HuH-7.5 (cell line): ENCODE measurements at places on chromosomes 4 and X.

DNA sequence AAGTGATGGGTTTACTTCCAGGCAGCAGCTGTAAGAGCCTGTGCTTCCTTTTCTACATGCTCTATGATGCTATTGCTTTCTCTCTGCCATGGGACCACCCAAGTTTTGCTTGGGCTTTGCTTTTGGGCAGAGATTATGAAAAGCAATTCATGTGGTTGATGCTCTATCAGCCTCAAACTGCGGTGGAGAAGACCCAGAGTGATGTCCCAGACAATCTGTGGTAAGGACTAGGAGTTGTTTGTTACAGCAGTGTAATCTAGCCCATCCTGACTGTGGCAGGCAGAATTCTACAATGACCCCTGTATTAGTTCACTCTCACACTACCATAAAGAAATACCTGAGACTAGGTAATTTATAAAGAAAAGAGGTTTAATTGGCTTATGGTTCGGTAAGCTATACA is 9.2 kb upstream of the CYTL1 start:
- DNase-seq: no peak

DNA sequence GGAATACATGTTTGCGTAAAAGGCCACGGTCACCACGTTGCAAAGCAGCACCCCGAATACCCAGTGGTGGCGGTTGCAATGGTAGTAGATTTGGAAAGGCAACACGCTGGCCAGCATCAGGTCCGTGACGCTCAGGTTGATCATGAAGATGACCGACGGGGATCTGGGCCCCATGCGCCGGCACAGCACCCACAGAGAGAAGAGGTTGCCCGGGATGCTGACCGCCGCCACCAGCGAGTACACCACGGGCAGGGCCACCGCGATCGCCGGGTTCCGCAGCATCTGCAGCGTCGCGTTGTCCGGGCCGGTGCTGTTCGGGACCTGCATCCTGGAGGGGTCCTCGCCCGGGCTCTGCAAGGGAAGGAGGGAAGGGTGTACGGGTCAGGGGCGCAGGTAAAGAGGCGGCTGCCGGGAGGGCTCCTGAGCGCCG is 13.5 kb upstream of the ASMTL start:
- no peak for DNase-seq

GRCh38 chr4:108209489-108209888 is 40.8 kb upstream of the LEF1 start:
- DNase-seq: no peak

DNA sequence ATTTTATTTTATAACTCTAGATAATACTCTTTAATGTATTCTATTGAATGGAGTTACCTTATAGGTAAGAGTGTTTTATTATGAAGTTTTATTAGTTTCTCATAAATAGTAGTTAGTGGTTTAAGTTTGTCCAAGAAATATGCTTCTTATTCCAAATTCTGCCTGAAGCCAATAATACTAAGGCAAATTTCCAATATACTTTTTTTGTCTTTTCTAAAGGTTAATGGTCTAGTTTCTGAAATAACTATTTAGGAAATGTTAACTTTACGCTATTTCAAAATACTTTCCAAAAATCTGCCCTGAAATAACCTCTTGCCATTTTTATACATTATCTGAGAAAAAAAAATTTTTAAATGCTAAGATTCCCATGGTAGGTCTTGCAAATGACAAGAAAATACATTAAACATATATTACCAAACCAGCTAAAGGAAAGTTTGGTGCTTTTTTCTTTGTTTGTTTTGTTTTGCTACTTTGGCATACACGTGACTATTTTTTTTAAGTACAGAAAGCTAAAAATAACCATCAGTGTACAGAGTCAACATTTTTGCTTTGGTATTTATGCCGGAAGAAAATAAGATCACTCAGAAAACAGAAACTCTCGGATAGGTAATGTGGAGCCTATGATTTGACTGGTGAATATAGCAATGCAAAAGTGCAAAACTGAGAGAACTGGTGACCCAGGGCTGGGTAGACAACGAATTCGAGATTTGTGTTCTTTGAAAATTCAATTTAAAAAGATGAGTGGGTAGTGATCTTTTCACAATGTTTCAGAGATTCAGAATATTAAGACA is 29.8 kb downstream of the PCDH18 start:
- DNase-seq: no peak

- DNase-seq: no peak
These were observed 172.7 kb upstream of the TBC1D9 start for GRCh38 chr4:140928880-140929279.

- no peak for DNase-seq
These were observed 695 bp downstream of the SHROOM3 start for GRCh38 chr4:76435528-76436319.

GRCh38 chr4:101355767-101356702 is 8.7 kb upstream of the PPP3CA start:
- no peak for DNase-seq

- DNase-seq: no peak
These were observed 98.0 kb downstream of the CLCN4 start for GRCh38 chrX:10254739-10255138.

DNA sequence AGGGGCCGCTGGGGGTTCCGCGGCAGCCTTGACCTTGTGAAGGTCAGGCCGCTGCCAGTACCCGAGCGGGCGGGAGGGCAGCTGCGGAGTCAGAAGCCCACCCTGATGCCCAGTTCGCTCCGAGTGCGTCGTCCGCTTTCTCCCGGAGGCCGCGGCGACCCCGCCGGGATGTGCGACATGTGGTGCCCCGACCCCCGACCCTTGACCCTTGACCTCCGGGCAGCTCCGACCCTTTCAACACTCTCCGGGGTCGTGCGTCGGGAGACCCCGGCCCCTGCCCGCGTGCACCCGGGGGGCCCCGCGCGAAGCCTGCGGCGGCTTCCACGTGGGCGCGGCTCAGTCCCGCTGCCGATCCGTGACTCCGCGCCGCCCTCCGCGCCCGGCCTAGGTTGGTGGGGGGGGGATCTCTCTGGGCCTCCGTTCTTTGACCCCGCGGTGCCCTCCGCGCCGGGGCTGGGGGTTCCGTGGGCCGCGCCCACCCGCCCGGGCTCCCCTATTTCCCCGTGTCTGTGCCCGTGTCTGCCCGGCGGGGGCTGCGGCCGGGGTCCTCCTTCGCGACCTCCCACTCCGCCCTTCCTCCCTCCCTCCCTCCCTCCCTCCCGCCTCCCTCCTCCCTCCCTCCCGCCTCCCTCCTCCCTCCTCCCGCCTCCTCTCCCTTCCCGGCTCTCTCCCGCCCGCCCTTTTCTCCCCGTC is 609 bp upstream of the SLC25A6 start:
- DNase-seq: peak; percentile 30

DNA sequence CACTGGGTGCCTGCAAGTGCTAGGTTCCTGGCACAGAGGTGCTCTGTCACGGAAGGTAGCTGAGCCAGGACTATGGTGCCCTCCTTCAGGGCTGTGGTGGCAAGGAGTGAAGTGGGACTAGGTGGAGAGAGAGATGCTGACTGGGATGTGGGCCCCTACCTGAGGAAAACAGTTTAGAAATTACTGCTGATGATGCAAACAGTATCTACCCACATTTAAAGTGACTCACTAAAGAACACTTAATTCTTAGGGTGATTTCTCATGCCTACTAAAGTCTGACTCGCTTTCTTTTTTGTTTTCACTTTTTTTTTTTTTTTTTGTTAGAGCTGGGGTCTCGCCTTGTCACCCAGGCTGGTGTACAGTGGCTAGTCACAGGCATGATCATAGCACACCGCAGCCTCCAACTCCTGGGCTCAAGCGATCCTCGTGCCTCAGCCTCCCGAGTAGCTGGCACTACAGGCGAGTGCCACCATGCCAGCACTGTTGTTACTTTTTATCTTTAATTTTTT is 3.1 kb downstream of the ZNF185 start:
- DNase-seq: no peak

DNA sequence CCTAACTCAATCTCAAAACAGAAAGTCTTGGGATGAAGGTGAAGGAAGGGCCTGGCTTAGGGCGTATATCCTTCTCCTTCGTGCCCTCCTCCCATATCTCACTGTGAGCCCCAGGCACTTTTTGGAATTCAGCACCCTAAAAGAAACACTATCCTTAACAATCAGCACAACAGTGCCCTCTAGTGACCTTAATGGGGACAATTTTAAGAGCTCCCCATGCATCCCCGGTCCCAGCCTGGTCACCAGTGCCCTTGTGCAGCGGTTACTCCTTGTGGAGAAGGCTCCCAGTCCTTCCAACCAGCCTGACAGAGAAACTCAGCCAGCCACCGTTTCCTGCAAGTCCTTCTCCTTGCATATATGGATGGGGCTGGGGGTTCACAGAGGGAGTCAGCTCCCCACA is 4.2 kb downstream of the PAK3 start:
- peak; percentile 32 for DNase-seq

DNA sequence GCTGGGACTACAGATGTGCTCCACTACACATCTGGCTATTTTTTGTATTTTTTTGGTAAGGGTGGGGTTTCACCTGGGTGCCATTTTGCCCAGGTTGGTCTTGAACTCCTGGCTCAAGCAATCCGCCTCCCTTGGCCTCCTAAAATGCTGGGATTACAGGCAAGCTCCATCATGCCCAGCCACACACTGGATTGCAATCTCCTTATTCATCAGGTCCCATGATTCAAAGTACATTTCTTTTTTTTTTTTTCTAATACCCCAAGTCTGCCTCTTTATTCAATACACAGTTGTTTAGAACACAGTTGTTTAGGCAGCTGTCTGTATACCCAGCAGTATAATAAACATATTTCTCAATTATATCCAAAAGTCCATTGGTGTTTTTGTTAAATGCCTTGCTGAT is 130.3 kb upstream of the ARSJ start:
- no peak for DNase-seq

- DNase-seq: no peak
These were observed 148.2 kb downstream of the COMMD8 start for GRCh38 chr4:47315346-47315745.

DNA sequence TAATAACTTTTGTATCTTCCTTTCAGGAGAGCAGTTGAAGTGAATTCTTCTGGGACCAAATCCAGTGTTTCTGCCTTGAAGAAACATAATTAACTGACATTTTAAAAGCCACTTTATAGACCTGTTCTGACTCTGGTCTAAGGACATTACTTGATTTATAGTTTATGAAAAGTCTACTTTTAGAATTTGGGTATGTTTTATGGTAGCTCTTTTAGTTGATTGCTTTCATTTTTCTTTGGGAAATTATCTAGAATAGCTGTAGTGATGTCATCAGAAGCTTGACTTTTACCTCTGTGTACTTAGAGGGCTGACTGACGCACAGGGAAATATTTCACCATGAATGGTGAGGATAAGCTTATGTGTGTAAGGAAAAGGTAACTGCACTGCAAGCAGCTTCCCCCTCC is 131.8 kb upstream of the LIMCH1 start:
- no peak for DNase-seq

GRCh38 chrX:54087661-54088060 is 43.4 kb upstream of the PHF8 start:
- DNase-seq: no peak

DNA sequence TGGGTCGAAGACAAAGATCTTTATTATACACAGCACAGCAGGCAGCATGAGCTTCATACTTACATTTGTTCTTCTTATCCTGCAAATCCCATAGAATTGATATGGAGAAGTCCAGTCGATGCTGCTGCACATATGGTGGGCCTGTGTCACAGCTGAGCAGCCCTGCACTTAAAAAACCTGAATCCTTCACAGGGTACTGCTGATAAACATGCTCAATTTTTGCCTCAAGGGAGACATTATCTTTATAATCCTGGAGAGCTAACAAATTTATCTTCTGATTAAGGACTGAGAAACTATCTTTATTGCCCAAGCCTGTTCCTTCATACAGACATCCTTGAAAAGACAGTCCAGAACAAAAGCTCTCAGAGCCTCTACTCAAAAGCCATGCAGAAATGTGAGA is 434.4 kb upstream of the FAM47C start:
- no peak for DNase-seq

DNA sequence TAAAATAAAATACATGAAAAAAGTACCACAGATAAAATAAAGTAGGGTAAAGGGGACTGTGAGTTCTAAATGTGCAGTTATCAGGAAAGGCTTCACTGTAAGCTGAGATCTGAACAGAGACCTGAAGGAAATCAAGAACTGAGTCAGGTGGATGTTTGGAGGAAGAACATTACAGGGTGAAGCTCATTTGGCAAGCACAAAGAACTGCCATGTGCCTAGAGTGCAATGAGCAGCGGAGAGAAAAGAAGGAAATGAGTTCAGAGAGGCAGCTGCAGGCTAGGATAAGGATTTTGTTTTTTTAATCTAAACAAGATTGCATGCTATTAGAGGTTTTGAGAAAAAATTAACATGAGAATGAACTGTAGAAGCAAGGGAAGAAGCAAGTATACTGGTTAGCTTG is 373.1 kb downstream of the STPG2 start:
- no peak for DNase-seq

DNA sequence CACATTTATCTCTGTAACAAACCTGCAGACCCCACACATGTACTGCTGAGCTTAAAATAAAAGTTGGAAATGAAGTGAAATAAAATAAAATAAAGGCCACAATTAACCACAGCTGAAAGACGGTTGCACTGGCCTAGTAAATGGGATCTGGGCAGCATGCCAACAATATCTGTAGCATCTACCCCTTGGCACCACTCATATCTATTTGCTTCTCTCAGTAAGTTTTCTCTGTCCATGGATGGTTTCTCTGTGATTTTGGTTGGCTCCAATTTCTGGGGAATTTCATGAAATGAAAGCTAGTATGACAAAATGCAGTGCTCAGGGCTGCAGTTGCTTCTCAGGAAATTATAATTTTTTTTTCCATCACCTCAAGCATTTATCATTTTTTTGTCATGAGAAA is 172.0 kb upstream of the IL15 start:
- no peak for DNase-seq

DNA sequence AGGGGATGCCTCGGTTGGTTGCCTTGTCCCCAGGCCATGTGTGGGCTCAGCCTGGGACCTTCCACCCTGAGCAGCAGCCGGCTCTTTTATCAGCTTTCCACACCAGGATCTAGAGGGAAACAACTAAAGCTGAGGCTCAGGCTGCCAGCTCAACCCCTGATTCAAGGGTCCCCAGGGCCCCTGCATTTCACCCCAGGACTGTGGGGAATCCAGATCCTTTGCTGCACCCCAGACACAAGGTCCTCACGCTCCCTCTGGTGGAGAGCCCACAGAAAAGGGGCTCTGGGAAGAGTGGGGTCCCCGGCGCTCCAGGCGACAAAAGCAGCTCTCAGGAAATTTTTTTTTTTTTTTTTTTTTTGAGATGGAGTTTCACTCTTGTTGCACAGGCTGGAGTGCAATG is 64.3 kb downstream of the ZFYVE28 start:
- no peak for DNase-seq

DNA sequence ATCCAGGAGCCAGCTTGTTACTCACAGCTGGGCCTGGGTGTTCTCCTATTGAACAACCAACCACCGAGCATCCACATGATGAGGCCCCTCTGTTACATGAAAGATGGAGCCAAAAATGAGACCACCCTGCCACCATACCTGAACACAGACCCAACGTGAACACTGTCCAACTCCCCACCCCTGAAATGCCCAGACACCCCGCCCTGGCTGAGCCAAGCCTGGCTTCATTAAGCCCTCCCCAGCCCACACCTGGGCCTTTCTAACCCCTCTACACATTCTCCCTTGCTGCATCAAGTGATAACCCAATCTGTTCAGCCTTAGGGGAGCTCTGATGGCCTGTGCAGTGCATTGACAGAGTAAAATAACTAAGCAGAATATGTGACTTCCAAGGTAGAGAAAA is 80.7 kb downstream of the EVC start:
- no peak for DNase-seq

GRCh38 chr4:95023110-95023509 is 265.4 kb downstream of the BMPR1B start:
- DNase-seq: no peak

GRCh38 chr4:110636680-110637407 is 14.0 kb upstream of the PITX2 start:
- peak; percentile 68 for DNase-seq
